T47D (cell line): ENCODE measurements at places on chromosomes 4 and X.

DNA sequence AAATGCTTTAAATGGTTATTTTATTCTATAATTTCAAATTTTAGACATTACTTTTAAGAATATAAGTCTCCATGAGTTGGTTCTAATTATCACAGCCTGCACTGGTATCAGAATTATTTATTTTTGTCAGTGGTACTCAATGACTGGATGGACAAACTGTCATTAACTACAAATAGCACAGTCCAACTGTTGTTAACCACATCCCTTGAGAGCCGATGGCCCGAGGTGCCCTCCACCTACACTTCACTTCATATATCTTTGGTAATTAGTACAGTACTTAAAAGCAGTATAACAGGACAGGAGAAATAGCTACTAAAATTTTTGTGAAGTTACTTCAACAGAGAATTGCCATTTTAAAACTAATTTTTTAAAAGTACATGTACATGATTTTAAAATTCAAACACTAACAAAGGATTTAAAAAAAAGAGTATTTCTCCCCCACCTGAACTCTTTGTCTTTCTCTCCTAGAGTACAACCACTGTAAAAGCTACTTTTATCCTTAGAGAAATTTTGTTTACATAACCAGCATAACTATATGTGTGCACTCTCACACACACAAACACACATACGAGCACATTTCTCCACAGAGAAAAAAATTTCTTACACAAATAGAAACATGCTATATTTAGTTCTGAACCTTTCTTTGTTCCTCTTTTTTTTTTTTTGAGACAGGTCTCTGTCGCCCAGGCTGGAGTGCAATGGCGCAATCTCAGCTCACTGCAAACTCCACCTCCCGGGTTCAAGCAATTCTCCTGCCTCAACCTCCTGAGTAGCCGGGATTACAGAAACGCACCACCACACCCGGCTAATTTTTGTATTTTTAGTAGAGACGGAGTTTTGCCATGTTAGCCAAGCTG, 6.5 kb downstream of the TIFA start:
- DNase-seq: no peak

DNA sequence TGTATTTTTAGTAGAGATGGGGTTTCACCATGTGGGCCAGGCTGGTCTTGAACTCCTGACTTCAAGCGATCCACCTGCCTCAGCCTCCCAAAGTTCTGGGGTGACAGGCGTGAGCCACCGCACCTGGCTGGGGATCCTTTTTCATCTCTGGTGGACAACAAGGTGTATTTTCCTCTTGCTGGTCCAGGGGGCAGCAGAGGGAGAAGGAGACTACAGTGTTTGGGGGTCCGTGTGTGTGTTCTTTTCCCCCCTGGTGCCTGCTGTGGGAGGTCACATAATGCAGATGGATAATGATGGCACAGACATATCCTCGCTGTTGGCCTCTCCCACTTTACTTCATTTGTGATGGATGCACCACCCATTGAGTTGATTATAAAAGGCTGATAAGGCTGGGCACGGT, 39.0 kb upstream of the CD99 start:
- no peak for DNase-seq

- DNase-seq: peak; percentile 66
Observed at GRCh38 chrX:19640693-19641374, 125.5 kb upstream of the MAP3K15 start.

DNA sequence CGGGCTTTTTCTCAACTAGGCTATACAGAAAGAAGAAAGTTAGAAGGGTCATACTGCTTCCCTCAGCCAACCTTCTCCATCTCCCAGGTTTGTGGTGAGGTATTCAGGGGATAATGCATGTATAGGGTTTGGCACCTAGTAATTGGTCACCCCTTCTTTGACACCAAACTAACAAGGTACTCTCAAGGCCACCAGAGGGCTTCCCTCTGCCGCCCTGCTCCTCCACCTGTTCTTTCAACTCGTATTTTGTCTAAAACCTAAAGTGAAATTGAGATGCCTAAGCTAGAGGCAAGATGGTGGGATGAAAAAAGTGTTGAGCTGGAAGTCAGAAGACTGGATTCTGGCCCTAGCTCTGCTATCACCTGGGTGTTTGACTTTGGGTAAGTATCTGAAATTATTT, 22.0 kb downstream of the CT47C1 start:
- DNase-seq: no peak

DNA sequence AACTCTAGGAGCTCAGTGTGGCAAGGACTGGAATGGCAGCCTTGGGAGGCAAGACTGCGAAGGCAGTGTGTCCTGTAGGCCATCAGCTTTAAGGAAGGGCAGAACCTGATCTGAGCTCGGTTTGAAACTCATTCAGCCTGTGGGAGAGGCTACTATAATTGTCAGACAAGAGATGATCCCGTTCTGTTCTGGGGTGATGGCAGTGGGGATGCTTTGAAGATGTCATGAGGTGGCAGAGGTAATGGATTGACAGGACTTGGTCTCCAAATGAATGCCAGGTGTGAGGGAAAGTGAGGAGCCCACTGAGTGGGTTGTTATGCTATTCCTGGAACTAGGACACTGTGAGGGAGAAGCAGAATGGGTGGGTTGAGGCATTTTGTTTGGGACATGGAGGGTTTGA, 144.9 kb downstream of the PJA1 start:
- DNase-seq: no peak

- DNase-seq: no peak
Observed at GRCh38 chrX:150870487-150871340, 27.8 kb downstream of the CD99L2 start.

DNA sequence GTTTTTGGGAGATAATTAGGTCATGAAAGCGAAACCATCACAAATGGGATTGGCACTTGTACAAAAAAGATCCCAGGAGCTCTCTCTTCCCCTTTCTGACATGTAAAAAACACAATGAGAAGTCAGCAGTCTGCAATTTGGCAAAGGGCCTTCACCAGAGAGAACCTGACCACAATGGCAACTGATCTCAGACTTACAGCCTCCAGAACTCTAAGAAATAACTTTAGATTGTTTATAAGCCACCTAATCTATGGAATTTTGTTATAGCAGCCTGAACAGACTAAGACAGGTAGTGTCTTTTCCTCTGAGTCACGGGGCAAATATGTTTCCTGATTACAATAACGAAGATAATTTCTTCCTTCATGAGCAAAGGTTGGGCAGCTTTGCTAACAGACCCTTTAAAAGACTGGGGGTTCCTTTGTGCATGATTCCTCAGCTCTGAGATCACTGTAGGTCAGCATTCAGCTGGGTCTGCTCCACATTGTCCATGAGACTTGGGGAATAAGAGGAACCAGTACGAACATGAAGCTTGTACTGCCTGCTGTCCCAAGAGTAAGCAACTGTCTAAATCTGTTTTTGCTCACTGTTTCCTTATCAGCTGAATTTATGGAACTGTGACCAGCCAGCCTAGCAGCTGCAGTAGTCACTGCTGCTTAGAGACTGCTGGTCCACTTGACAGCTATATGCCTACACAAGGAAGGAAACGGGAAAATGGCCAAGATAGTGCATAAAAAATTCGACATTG, 191.6 kb downstream of the ANAPC10 start:
- no peak for DNase-seq

- DNase-seq: no peak
Observed at GRCh38 chr4:52755426-52755825, 4.2 kb upstream of the ERVMER34-1 start.

GRCh38 chr4:797066-797465, 28.9 kb downstream of the CPLX1 start:
- DNase-seq: no peak

GRCh38 chr4:181559637-181560036, 683.6 kb upstream of the TENM3 start:
- peak; percentile 28 for DNase-seq

GRCh38 chrX:101370888-101371504, 15.0 kb downstream of the BTK start:
- DNase-seq: no peak
